HCEC 1CT (cell line): ENCODE measurements at places on chromosomes 12 and 14.

DNA sequence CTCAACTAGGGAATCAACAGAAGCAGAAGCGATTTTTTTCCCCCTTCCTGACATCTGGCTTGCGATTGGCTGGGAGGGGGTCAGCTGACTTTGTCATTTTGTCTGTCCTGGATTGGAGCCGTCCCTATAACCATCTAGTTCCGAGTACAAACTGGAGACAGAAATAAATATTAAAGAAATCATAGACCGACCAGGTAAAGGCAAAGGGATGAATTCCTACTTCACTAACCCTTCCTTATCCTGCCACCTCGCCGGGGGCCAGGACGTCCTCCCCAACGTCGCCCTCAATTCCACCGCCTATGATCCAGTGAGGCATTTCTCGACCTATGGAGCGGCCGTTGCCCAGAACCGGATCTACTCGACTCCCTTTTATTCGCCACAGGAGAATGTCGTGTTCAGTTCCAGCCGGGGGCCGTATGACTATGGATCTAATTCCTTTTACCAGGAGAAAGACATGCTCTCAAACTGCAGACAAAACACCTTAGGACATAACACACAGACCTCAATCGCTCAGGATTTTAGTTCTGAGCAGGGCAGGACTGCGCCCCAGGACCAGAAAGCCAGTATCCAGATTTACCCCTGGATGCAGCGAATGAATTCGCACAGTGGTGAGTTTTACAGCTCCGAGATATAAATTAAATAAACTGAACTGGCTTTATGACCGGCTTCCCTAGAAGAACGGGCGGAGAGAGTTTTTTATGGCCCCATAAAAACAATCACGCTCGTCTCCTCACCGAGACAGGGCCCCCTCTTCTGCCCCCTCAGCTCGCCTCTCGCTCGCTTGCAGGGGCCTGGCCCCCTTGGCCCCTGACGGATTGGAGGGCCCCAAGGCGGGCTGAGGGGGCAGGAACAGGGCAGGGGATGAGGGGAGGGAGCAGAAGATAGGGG, at the start of gene HOXC6:
TSS of gene HOXC6 (plus strand) at position 127 of the 888 bp plus-strand sequence. CDS start at position 209, 82 bp downstream.
- DNase-seq: peak; percentile 32

- peak; percentile 28 for DNase-seq
Measured at GRCh38 chr14:57493467-57494181, at the start of gene CCDC198. CCDC198 (minus strand) TSS chr14:57493857; CDS start chr14:57493715, 142 bp downstream.

DNA sequence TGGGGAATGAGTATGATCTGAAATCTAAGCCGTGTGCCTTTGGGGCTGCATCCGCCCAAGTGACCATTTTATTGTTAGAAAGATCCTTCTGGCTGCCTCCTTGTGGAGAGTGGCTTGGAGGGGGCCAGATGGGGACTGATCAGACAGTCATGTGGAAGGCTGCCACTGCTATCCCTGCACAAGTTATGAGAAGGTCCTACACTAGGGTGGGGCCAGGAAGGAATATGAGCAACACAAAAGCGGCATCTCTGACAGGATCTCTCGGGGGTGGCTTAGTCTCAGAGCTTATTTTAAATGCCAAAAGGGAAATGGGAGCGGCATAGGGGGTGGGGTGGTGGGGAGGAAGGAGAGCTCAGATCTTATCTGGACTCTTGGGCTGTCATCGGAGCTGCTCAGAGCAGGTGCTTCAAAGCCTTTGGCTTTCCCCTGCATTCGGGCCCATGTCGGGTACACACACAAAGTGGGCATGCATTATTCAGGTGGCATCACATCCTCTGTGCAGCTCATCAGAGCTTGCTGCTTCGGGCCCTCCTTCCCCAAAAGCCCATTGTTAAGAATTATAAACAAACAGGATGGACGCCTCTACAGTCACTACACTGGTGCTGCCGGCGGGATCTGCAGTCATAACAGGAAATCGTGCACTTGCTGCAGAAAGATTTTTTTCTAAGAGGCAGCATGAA, 805.4 kb downstream of the VRK1 start:
- DNase-seq: no peak

DNA sequence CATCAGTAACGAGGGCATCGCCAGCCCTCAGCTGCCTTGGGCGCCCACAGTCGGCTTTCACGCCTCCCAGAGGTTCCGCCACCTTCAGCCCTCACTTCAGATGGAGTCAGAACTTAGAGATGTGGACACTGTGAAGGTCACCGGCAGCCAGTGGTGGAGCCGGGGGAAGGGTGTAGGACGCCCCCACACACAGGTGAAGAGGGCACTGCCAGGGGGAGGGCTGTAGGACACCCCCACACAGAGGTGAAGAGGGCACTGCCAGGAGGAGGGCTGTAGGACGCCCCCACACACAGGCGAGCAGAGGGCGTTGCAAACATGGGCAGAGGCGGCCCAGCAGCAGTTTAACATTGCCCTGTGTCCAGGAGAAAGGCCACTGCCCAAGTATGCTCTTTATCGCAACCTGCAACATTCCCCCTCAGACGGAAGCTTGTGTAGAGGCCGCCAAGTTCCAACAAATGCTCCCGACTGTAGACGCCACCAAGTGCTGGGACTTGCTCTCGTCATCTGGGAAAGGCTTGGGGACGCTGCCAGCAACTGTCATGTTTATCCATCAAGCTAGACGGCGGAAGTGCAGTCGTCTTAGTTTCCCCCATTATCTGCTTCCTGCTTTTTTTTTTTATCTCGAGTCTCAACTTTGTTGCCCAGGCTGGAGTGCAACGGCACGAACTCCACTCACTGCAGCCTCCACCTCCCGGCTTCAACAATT, 4.9 kb upstream of the ANKLE2 start:
- DNase-seq: no peak

- no peak for DNase-seq
Measured at GRCh38 chr14:24843494-24843893, 206.5 kb downstream of the STXBP6 start.

DNA sequence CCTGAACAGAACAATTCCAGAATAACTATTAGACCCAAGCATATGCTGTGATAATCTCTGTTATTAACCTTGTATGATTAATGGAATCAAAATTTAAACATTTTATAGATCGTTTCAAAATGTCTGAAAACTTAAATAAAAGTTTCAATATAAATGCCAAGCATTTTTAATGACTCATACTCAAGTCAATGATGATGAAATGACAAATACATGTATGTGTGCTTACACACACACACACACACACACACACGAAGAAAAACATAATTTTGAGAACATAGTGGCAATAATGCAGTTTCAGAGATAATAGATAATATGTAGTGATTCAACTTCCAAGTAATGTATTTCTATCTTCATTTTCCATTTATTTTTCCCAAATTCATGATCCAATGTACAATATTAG, 384.9 kb upstream of the FOXG1 start:
- peak; percentile 75 for DNase-seq

- DNase-seq: no peak
Measured at GRCh38 chr14:26124896-26125438, 472.9 kb downstream of the NOVA1 start.

DNA sequence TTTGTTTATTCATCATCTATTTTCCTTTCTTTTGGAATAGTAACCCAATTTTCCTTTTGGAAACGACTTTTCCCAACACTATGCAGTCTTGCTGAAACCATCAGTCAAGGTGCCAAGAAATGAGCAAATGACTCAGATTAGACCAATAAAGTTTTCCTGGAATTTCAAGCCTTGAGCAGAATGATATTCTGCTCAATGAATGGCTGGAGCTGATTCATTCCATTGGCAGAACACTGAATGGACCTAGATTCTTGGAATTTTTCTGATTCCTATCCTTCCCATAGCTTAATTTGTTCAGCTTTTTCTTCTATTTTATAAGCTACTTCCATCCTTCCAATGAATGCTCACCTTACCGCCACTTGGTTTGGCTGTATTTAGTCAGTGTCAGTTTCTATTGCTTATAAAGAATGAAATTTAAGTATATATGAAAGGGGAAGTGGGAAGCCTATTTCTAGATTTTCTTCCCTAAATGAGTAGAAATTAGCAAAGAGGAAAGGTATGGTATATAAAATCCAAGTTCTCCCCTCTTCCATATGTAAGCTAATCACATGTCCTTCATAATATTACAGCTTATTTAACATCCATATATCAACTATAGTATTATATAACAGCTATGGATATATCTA, 89.0 kb downstream of the C14orf39 start:
- no peak for DNase-seq

GRCh38 chr14:20468764-20469241, 403 bp upstream of the PNP start:
- DNase-seq: no peak

DNA sequence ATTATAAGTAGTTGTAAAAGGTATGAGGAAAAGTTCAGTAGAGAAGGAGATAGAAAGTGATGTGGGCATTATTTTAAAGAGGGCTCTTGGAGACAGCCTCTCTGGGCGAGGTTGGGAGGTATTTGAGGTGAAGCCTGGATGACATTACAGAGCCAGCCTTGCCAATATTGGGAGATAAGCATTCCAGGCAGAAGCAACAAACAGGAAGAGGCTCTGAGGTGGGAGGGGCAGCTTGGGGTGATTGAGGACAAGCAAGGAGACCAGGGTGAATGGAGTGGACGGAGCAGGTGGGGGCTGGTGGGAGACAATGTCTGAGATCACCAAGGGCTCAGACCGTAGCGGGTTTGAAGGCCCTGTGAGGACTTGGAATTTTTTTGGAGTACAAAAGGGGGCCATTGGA, 87.3 kb downstream of the DYRK2 start:
- no peak for DNase-seq

DNA sequence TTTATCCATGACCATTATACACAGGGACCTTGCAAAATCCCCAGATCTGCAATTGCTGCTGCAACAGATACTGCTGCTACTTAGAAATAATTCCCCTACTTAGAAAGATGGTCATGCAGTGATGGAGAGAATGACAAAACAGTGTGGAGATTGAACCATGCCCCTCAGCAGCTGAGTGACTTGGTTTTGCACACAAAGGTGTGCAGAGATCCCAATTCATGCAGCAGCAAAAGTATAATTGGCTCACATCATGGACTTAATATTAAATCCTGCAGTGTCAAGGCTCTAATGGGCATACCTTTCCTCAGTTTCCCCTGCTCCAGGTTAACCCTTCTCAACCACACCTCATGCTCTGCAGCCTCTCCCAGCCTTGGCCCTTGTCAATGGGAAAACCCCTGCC, 3.0 kb upstream of the KRT78 start:
- DNase-seq: no peak

- DNase-seq: peak; percentile 61
Measured at GRCh38 chr12:95918194-95918993, 24.0 kb downstream of the CCDC38 start.

GRCh38 chr12:97680751-97681150, 218.1 kb downstream of the RMST start:
- DNase-seq: no peak

DNA sequence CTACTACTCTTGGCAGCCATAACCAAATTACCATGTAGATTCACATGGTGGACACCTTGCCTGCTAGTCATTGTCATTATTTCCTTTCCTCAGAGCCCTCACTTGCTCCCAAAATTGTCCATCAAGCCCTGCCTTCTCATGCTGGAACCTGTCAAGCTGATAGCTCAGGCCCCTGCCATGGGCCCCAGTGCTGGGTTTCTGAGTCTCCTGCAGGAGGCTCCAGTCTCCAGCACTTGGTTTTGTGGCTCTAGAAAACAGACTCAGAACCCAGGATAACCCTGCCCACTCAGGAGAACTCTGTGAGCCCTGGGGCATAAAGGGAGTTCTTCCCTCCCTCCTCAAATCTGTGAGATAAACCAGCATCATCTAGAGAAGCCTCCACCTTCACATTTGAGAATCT, 10.8 kb downstream of the KRT71 start:
- DNase-seq: no peak

DNA sequence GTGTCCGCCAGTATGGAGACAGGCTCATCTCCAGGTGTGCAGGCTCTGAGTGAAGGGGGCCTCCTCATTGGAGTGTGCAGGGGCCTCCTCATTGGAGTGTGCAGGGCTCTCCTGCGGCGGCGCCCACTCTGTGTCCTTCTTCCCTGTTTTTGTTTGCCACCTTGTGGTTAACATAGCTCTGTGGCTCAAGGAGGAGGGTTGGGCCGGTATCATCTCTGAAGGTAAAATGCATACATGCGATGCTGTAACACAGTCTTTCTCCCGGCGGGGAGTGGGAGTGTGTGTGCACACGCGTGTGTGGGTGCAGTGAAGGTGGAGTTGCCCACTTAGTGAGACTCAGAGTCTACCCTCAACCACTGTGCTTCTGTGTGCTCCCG, 429.4 kb downstream of the ZFP36L1 start:
- DNase-seq: no peak

- DNase-seq: no peak
Measured at GRCh38 chr14:53452005-53452673, 299.0 kb upstream of the DDHD1 start.

- DNase-seq: no peak
Measured at GRCh38 chr12:7499636-7500035, 3.9 kb downstream of the CD163 start.

- no peak for DNase-seq
Measured at GRCh38 chr12:6888360-6888759, 15.3 kb upstream of the SPSB2 start.

GRCh38 chr12:5464096-5464495, 32.2 kb downstream of the NTF3 start:
- no peak for DNase-seq
